ENCODE measurements at places on chromosomes 11 and 22.

GRCh38 chr22:22896601-22897000, 9.0 kb downstream of the IGLL5 start:
- no peak for DNase-seq

DNA sequence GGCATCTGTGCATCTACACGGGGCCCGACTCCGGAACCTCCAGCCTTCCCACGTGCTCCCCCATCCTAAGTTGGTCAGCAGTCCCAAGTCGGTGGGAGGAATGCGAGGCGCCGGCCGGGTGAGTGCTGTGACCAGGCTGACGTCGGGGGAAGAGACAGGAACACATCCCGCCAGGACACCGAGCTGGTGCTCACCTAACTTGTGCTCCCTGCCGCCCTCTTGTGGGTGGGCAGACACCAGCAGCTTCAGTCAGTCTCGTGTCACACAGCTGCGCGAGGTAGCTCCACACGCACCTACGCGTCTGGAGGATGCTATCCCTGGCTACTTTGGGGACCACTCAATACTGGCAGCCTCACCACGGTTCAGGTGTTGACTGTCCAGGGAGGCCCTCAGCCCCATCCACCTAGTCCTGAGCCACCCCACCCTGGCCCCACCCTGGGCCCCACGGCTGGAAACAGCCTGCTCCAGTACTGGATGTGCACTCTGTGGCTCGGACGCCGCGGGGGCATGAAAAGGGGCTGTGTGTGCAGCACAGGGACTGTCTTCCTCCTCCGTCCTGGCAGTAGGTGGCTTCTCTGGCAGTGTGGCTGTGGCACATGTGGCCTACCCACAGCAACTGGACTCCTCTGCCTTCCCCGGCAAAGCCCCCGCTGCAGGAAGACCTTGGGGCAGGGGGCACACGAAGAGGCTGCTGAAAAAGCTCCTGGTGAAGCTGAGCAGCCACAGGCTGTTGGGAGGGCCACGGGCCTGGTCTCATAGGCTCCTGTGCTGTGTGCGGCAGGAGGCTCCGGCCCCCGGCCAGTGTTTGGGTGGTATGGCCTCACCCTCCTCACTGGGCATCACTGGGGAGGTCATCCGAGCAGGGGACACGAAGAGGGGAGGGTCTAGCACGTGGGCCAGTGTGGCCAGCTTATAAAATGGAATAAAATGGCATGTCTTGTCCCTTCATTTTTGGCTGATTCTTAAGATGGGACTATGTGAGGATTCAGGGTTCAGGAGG, 11.2 kb upstream of the BID start:
- peak; percentile 58 for DNase-seq

DNA sequence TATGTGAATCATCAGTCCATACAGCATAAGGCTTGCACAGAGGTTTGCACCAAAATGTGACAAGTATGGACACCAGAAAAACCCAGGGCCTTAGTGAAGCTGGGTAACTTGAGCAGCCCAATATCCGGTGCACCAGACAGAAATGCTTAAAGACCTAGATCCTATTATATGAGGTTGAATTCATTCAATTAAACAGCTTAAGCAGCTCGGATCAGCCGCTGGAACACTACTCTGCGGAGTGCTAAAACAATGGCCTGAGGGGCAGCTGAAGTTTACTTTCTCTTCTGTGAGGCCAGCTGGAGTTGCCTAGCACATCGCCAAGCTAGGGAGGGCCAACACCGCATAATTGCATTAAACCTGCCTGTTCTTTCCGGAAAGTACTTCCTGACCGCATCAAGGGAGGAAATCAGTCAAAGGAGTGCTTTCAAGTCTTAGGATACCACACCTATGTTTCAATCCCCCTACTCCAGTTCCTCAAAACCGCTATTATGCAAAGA, 17.0 kb upstream of the FAM181B start:
- no peak for DNase-seq

DNA sequence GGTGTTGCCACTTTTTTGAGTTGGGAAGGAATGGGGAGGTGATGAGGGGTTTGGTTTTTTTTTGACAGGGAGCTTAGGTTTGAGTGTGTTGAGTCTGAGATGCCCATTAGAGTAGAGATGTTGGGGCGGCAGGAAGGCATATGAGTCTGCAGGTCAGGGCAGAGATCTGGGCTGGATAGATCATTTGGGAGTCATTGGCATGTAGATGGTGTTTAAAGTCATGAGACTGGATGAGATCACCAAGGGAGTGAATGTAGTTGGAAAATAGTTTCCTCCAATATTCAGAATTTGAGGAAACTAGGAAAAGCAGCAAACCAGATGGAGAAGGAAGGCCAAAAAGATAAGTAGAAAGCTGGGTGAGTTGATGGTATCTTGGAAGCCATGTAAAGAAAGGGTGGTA, 2.1 kb upstream of the ANAPC15 start:
- no peak for DNase-seq
